Natural killer cell treated with Interleukin-12 subunit alpha and Interleukin-12 subunit beta and Interleukin-15 and Interleukin-18, amount 100 ng/mL, for 72 hours (primary cell): ENCODE measurements at places on chromosomes 16 and 17.
A peak's percentile ranks its signal among the peaks of the same experiment; 100 is the strongest.

DNA sequence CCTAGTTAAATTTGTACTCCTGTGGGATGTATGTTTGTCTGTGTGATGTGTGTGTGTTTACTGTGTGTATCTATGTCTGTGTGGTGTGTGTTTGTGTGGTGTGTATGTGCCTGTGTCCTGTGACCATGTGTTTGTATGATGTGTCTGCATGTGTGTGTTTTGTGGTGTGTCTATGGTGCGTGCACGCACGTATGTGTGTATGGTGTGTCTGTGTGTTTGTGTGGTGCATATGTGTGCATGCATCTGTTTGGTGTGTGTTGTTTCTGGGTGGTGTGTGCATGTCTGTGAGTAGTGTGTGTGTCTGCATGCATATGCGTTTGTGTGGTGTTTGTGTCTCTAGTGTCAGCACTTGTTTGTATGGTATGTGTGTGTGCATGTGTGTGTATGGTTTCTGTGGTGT lies 174.2 kb upstream of the RBFOX1 start:
- DNase-seq, result no peak

- no peak for DNase-seq
These were observed 52.0 kb upstream of the TEX2 start for GRCh38 chr17:64315032-64315490.

GRCh38 chr16:58699151-58699550 lies 14.6 kb upstream of the SLC38A7 start:
- DNase-seq, result no peak

- no peak for DNase-seq
These were observed 30.6 kb downstream of the ZNF750 start for GRCh38 chr17:82808921-82809905.

GRCh38 chr17:75724016-75725003 lies 3.1 kb downstream of the ITGB4 start:
- no peak for DNase-seq

DNA sequence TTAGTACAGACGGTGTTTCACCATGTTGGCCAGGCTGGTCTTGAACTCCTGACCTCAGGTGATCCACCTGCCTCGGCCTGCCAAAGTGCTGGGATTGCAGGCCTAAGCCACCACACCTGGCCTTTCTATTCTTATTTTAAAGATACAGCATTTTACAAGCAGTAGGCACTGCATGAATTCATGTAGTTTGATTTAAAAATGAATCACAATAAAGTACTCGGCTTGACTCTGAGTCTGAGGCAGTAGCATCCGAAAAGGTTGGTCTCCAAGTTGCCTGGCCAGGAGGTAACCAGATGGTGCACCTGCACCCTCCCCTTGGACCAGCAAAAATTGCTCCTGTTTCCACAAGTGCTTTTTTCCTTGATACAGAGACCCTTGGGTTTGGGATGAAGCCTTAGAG lies 35.6 kb downstream of the MAP2K6 start:
- DNase-seq, result no peak

DNA sequence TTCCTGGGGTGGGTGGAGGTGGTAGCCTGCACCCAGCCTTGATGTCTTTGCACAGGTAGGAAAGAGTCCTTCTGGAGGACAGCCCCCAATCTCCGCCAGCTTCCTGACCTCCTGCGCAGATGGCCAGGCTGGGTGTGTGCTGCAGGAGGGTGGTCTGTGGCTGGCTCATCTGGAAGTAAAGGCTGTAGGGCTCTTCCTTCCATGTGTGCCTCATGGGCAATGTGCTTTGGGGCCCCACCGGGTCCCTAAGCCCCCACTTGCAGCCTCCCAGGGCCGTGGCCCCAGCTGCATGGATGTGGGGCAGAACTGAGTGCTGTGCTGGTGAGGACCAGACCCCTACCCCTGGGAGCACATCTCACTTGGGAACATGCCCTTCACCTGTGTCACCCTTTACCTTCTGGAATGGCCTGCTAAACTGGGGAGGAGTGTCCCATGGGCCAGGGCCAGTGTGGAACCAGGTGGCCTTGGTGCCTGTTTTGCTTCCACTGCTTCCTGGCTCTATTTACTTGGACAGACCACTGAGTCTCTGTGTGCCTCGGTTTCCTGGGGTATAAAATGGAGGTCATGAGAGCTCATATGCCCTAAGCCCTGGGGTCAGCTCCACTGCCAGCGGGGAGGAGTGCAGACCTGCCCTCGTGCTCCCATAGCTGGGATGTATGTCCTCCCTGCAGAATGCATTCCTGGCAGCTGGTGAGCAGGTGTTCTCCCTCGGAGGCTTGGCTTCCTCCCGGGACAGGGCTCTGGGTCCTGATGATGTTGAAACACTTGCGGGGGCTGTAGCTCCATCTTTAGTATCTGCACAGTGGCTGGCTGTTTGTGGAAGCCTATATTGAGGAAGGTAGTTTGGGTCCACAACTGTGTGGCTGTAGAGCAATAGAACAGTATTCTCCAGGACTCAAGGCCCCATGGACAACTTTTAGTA lies 18.0 kb downstream of the MPRIP start:
- peak; percentile 42 for DNase-seq

- no peak for DNase-seq
These were observed 74.6 kb downstream of the N4BP1 start for GRCh38 chr16:48535369-48535787.

- no peak for DNase-seq
These were observed 137.3 kb upstream of the GSE1 start for GRCh38 chr16:85475691-85476300.

GRCh38 chr17:82815354-82815753 lies 24.5 kb downstream of the ZNF750 start:
- DNase-seq, result no peak

- no peak for DNase-seq
These were observed 8.6 kb upstream of the TOX3 start for GRCh38 chr16:52555572-52555971.

GRCh38 chr17:52255347-52255746 lies 96.8 kb upstream of the CA10 start:
- DNase-seq, result no peak

- DNase-seq, result no peak
These were observed 29.2 kb upstream of the HS3ST2 start for GRCh38 chr16:22784690-22785214.

DNA sequence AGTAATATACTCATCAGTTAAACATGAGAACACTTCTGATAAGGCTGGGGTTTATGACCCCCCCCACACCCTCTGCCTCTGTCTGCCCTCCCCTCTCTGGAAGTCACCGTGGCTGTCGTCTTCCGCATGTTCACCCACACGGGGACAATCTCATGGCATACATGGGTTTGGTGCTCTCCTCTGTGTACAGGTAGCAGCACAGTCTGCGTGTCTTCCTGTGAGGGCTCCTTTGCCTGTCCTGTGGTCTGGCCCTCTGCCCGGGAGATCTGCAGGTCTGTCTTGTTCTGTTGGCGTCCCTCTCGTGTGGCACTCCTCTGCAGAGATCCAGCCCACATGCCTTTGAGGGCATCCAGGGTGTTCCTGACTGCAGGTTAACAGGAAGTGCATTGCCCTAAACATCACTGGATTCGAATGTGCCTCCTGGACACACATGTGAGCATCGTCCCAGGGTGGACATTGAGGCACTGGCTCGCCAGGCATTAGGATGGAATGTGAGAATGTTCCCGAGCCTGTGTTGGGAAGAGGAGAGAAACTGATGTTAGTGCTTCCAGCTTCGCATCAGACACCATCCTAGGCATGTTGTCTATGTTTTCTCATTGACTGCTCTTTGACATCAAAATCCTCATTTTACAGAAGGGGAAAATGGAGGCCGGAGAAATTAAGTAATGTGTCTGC lies 54.5 kb downstream of the NKD1 start:
- no peak for DNase-seq

DNA sequence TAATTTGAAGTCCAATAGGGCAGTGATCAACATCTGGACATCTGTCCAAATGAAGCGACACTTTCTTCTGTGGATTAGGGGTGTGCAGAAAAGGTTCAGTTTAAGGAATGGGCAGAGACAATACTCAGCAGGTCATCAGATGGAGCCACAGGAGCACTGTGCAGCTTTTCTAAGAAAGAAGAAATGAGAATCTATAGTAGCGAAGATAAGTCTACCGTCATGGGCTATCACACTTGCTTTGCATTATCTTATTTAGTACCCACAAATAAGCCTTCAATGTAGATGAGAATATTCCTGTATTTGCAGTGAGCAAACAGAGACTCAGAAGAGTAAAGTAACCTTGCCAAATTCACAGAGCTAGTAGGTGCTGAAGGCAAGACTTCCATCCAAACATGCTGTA lies 412.0 kb upstream of the GOT2 start:
- DNase-seq, result no peak
